ENCODE measurements at places on chromosomes 2 and 18.

GRCh38 chr2:27042159-27042661, 9.3 kb upstream of the AGBL5 start:
- peak; percentile 66 for DNase-seq

- no peak for DNase-seq
Observed at GRCh38 chr2:134203175-134203574, 50.7 kb upstream of the MGAT5 start.

GRCh38 chr2:121071034-121071504, 213.9 kb downstream of the TFCP2L1 start:
- no peak for DNase-seq

- DNase-seq = no peak
Observed at GRCh38 chr2:55807900-55808299, 114.3 kb upstream of the PNPT1 start.

- no peak for DNase-seq
Observed at GRCh38 chr18:74604774-74605173, 7.1 kb downstream of the ZNF407 start.

DNA sequence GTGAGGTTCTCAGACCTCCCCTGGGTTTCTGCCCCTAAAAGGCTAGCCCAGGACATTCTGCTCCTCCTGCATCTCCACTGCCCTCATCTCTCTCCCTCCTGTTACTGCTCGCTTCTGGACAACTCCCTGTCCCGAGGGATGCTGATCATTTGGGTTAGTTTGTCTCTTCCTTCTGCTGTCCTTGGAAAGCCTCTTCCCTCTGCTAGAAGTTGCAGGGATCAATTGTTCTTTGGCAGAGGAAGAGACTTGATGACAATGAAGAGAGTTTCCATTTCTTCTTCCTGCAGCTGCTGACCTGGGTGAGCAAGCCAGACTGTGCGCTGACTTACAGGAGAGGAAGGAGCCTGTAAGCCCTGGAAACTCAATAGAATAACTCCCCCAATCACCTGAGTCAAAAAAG, 68.9 kb downstream of the RDH14 start:
- no peak for DNase-seq

GRCh38 chr18:73408469-73408868, 540.7 kb upstream of the NETO1 start:
- no peak for DNase-seq

GRCh38 chr2:190875891-190876290, 4.7 kb upstream of the GLS start:
- DNase-seq = no peak

DNA sequence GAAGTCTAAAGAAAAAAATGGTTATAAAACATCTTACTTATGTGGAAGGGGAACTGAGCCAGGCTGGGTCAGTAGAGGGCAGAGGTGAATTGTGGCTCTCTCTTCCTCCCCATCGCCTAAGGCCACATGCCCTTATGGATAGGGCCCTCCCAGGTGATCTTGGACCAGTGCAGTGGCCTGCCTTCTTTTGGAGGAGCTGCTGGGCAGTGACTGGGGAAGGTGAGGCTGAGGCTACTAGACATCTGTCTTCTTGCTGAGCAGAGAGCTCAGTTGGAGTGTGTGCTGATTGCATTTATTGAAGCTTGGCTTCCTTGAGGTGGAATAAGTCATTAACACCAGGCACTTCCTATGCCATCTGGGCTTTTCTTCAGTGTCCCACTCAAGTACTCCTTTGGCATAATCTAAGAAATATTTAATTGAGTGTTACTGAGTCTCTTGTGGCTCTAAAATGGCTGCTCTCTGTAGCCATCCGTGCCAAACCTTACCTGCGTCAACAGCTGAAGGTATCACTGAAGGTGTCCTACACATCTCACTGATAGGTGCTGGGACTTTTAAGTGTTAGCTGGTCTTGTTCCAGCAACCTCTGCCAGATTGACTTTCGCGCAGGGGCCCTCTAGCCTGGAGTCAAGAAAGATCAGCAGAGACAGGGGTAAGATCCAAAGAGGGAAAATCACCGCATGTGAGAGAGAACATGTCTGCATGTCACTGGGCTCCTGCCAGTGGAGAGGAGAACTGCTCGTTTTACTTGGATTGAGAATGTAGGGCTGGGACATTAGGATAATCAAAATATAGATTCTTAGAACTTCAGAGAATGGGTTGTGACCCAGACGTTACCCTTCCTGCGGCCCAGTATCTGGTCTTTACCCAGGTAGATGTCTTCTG, 256.1 kb downstream of the LTBP1 start:
- no peak for DNase-seq

DNA sequence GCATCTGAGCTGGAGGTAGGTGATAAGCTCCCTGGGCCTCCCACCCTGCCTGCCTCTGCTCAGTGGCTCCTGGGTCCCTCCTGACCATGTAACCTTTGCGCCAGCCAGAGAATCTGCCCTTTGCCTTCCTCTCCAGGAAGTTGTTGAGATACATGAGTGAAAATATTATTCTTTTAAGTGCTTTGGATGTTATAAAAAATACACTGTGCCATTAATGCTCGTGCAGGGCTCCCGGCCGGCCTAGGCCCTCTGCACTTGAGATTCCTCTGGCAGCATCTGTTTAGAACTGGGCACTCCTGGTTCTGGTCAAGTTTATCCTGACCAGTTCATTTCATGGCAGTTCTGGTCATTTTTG, 18.8 kb downstream of the AGAP1 start:
- DNase-seq = no peak

GRCh38 chr2:23293063-23293462, 91.9 kb upstream of the KLHL29 start:
- DNase-seq = no peak

GRCh38 chr2:26782876-26783704, 2.8 kb upstream of the CENPA start:
- DNase-seq = no peak

- DNase-seq = peak; percentile 95
Observed at GRCh38 chr2:45259138-45259537, 249.9 kb upstream of the SIX2 start.

- no peak for DNase-seq
Observed at GRCh38 chr2:46096260-46096659, 200.9 kb upstream of the EPAS1 start.

GRCh38 chr2:136045835-136046570, 60.6 kb upstream of the DARS1 start:
- no peak for DNase-seq

GRCh38 chr2:63301481-63301880, 250.9 kb downstream of the OTX1 start:
- no peak for DNase-seq

DNA sequence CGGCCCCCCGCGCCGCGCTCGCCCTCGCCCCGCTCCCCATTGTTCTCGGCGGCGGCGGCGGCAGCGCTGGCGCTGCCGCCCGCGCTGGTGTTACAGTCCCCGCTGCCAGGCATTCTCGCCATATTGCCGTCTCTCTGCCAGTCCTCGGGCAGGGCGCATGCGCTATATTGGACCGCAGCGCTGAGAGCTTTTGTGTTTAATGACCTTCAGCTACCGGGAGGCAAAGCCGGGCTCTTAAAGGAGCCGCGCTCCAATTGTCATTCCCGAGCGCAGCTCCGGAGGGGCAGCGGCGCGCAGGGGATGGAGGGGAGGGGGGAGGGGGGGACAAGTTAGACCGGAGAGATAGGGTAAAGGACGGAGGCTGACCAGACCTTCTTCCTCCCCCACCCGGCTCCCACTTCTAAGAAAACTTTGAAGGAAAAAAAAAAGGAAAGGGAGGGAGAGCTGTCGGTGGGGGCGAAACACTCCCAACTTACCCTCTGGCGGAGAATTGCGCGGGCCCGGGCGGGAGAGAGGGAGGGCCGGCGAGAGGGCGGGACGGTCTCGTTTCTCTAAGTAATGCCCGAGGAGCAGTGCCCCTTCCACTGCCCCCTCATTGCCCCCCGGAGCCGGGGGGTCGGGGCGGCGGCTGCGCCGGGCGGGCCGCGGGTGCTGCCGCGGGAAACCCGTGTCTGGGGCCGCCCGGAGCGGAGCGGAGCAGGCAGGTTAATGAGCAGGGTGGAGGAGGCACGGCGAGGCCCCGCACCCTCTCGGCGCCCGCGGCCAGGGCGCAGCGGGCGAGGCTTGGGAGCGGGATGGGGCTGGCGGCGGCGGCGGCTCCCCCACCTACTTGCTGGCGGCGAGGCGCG, at the start of gene KCTD1:
TSS of gene KCTD1 (minus strand) at position 139 of the 848 bp plus-strand sequence. CDS start at position 122, 17 bp downstream.
- peak; percentile 10 for DNase-seq

DNA sequence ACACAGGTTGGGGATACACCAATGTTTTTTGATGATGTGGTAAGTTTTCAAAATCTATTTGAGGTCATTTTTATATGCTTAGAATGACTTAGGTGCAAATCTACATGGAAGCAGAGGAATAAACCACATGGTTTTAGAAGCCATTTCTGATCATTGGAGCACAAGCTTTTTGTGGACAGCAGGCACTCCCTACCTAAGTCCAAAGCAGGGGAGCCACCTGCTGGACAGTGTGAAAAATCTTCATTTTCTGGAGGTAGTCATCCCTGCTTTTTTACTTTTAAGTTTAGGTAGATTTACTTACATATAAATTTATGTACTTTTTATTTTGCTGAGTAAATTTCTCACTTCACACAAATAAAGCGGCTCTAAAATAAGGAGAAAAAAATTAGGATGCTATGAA, 323.2 kb downstream of the PLCL1 start:
- DNase-seq = no peak

DNA sequence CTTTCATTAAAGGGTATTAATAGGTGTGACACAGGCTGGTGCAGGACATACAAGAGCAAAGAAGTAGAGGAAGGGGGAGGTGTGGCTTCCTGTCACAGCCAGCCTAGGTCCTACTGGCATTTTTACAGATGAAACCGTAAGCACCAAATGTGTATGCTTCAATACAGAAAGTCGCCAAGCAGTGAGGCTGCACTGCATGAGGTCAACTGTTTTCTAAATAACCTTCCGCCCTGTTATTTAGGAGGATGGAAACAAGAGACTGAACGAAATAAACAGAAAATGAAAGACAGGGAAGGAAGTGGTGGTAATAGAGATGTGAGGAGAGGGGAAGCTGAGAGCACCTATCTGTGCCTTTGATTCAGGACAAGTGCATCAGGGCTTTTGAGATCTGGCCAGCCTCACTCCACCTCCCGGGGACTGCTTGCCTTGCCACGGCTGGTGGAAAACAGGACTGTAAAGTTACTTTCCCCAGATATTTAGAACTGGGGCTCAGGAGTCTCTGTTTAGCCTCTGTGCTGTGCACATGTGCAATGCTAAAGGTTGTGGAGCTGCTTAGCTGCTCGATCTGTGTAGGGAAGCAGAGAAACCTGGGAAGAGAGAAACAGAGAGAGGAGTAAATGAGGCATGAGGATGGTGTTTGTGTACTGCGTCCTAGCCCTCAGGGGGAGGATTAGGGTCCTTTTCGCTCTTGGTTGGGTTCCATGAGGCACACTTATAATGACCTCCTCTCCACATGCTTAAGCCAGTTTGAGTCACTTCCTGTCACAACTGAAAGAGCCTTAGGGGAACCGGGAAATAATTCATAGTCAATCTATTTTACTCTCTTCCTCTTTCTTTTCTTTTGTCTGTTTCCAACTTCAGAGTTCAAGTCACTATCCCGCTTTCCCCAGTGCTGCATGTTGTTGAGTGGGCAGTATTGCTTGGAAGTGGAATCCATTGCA, 62.3 kb upstream of the BOD1L2 start:
- DNase-seq = no peak

DNA sequence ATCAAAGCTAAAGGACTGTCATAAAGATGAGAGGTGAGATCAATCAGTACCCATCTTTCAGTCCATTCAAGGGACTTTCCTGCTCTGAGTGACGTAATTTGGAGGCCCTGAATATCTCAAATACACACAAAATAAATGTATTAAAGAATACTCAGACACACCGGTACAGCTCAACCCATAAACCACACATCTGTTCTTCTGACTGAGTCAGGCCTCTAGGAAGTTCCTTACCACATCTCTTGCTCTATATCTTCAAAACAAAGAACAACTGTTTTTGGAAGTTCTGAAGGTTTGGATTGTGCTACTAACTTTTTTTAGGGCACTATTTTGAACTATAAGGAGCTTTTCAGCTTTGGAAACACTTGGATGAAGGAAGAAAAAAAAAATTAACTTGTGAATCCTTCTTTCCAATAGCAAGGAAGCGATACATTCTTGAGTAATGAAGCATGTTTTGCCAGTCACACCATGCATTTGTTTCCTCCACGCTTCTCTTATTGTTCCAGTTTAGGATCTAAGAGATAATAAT, 866.5 kb upstream of the VRK2 start:
- no peak for DNase-seq

GRCh38 chr18:46718501-46719341, 38.1 kb downstream of the ST8SIA5 start:
- no peak for DNase-seq

GRCh38 chr18:44996261-44996660, 315.6 kb downstream of the SETBP1 start:
- DNase-seq = no peak

GRCh38 chr18:79572848-79573451, 106.7 kb upstream of the CTDP1 start:
- no peak for DNase-seq

DNA sequence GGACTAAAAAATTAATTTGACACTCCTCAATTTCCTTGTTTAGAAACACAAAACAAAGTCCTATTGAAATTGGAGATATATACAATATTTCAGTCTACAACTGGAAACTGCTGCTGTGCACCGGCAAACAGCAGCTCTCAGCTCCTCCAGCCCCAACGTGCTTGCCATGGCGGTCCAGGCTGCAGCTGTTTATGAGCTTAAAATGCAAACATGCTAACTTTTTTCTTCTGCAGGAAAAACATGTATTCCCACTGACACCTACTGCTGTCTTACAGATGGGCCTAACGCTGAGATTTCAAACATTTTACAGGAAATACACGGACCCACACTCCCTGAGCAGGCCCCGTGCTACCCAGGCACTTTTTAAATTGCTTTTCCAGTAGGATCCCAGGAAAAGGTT, 195.5 kb downstream of the BCL11A start:
- no peak for DNase-seq

DNA sequence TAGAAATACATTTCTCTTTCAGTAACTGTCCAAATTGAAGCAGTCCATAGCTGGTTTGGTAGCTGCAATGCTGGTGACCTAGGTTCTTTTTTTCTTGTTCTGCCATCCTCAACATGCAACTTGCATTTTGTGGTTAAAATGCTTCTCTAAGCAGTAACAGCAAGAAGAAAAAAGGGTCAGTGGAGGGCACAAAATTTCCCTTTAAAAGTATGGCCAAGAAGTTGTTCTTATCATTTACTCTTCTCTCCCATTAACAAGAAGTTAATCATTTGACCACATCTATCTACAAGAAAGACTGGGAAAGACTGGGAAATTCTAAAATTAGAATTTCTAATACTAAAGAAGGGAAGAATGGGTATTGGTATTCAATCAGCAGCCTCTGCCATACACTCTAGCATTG, 569.9 kb downstream of the CPS1 start:
- no peak for DNase-seq

DNA sequence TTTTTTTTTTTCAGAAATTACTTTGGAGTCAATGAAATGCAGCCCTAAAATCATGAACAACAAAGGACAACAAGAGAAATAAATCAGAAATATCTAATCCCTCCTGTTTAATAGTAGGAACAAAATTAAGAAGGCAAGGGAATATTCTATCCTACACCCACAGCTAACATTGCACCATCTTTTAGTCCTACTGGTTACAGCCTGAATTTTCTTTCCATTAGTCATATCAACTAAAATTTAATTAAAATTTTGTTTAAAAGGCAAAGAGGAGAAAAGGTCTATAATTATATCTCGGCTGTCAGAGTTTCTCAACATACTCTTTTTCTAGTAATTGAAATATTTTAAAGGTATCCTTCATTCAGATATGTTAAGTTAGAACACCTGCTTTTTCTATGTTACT, 61.9 kb downstream of the DTNA start:
- no peak for DNase-seq
